ENCODE measurements at places on chromosomes 7 and 10. TPM values are rescaled to one million over a fixed set of nuclear protein-coding genes. Genes with fewer than 3 reads are reported as not detected.

Gene TAS2R41
- not detected for total RNA-seq

Gene EMX2
- total RNA-seq = under 0.01 TPM

Gene CPED1
- 0.27 TPM for total RNA-seq

Gene TMEM130
- total RNA-seq = not detected

Gene CPVL
- total RNA-seq = not detected
